Adipocyte (in vitro differentiated cells): ENCODE measurements at places on chromosomes 16 and 17.

DNA sequence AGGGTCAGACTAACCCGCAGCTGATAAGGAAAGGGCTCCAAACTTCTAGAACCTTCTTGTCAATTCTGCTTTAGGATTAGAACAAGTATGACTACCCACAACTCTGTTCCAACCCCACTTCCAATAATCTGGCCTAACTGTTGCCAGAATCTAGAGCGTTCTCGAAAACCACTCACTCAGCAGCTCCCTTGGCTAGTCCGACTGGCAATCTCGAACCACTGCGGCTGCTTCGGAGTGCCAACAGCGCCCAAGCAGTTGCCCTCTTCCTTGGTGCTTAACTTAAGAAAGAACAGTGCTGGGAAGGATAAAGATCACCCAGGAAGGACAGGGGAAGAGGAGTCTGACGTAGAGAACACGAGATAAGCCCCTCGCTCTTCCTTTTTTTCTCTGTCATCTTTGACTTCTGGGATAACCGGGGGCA is 818 bp downstream of the DNAJC7 start:
- DNase-seq: peak; percentile 50

GRCh38 chr17:44024271-44024663 is 9.5 kb upstream of the TMEM101 start:
- DNase-seq: no peak

GRCh38 chr16:17098685-17099084 is 372.1 kb downstream of the XYLT1 start:
- no peak for DNase-seq

- no peak for DNase-seq
Observed at GRCh38 chr17:18919963-18920362, 32.0 kb upstream of the SLC5A10 start.

DNA sequence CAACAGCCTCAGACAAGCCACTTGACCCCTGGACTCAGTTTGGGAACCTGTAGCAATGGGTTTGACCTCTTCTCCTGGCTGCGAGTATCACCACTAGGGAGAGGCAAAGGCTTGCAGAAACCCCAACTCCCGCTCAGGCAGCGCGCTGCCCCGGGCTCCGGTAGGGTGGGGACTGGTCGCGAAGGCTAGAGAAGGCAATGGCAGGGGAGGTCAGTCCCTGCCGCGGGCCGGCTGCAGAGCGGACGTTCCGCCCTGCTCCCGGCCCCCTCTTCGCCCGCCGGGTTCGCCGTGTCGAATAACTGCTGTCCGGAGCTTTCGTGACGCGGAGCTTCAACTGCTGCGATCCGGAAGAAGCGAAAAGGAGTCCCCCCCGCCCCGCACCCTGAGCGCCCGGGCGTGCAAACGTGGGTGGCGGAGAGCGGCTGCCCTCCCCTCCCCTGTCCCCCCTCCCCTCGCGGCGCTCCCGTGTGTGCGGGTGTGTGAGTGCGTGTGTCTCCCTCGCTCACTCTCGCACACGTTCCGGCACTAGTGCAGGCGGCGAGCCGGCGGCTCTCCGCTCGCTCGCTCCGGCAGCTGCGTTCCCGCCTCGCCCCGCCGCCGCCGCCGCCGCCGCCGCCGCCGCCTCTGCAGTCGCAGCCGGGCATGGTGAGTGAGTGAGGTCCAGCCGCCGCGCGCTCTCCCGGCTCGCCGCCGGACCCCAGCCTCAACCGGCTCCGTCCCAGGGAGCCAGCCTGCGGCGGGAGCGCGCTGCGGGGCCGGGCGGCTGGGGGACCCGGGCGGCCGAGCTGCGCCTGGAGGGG is 772 bp upstream of the SHISA6 start:
- DNase-seq: no peak

GRCh38 chr16:22838681-22839080 is 24.7 kb downstream of the HS3ST2 start:
- DNase-seq: no peak

DNA sequence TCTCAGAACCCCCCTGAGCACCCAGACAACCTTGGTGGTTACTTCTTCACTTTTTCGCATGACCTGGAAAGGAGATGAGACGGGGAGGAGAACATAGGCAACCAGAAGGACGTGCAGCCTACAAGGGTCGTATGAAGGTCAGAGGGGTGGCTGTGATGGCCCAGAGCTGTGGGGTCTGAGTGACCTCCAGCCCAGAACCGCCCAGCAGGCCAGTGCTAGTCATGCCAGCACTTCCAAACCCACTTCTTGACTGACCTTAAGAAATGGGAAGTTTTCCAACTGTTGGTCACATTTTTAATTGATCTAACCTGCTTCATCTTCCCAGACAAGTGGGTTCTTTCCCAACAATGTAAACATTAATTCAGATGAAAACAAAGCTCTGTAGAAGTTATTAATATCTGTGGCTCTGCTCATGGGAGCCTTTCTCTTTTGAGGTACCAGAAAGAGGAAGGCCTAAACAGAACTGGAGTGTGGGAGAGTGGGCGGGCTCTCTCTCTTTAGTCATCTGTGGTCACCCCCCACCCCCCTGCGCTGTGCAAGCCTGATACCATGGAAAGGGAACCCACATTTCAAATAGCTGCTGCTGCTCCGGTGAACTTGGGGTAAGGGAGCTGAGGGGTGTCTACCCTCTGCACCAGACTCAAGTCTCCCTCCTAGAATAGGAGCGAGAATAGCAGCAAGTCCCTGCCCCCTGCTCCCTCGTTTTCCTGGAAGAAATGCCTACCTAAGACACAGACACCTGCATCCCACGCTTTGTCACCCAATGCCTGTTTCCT is 101.6 kb downstream of the RAB11FIP4 start:
- no peak for DNase-seq

GRCh38 chr16:75096656-75097055 is 19.9 kb downstream of the LDHD start:
- no peak for DNase-seq

- DNase-seq: no peak
Observed at GRCh38 chr16:69386596-69386995, 789 bp upstream of the TERF2 start.

GRCh38 chr17:58200024-58200633 is 7.6 kb downstream of the EPX start:
- peak; percentile 26 for DNase-seq

GRCh38 chr17:49362723-49363117 is 670 bp upstream of the ZNF652 start:
- DNase-seq: no peak

- no peak for DNase-seq
Observed at GRCh38 chr17:16484445-16485175, 7.4 kb downstream of the LRRC75A start.

- no peak for DNase-seq
Observed at GRCh38 chr17:16480995-16481394, 11.0 kb downstream of the LRRC75A start.
